ENCODE measurements at places on chromosomes 3 and 15. TPM values are rescaled to one million over a fixed set of nuclear protein-coding genes. Genes with fewer than 3 reads are reported as not detected.

The CIP2A gene
- total RNA-seq: 54.8 TPM

The DIS3L gene
- 23.4 TPM for total RNA-seq

- H3K4me3 ChIP-seq: no peak overlapping the region
- peaks cover 2% of the 10 kb centered on the region for H3K36me3 ChIP-seq
- no peak for DNase-seq
- no peak overlapping the region for H3K27ac ChIP-seq
- H3K27me3 ChIP-seq: no peaks in the 10 kb centered on the region
These were observed 1.2 kb upstream of the USF3 start for GRCh38 chr3:113697500-113698090.

- no peak overlapping the region for H3K27ac ChIP-seq
- no peak for DNase-seq
- H3K4me3 ChIP-seq: no peak overlapping the region
- H3K27me3 ChIP-seq: no peaks in the 10 kb centered on the region
- H3K36me3 ChIP-seq: peaks cover 51% of the 10 kb centered on the region
- peaks cover 18% of the 10 kb centered on the region for H3K4me1 ChIP-seq
These were observed 97.1 kb downstream of the SLC25A26 start for GRCh38 chr3:66317750-66318376.

DNA sequence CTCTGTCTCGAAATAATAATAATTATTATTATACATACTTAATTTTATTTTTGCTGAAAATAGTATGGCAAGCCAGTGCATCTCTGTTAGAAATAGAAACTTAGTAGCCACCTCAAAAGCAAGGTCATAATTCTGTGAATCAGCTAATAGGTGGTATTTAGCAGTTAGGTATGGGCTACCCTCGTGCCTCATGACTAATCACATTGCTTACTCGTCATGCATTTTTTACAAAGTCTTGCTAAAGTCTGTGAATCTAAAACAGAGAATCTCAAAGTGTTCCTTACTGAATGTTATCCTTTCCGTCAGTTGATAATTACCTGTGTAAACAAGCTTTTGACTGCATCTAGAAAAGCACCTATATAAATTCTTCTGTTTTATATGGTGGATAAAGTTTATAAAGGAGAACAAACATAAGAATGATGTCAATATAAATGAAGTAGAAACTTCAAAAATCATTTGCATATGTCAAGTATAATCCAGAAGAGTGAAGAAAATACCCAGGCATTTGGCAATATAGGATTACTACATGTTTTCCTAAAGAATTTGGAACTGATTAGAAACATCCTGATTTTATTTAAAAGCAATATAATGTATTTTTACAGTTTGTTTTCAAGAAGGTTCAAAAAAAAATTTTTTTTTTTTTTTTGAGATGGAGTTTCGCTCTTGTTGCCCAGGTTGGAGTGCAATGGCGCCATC, 6.2 kb downstream of the PPARG start:
- no peak overlapping the region for H3K4me3 ChIP-seq
- peaks cover 17% of the 10 kb centered on the region for H3K27me3 ChIP-seq
- DNase-seq: no peak
- H3K4me1 ChIP-seq: no peaks in the 10 kb centered on the region
- H3K27ac ChIP-seq: no peak overlapping the region

The PRSS50 gene
- total RNA-seq: not detected

DNA sequence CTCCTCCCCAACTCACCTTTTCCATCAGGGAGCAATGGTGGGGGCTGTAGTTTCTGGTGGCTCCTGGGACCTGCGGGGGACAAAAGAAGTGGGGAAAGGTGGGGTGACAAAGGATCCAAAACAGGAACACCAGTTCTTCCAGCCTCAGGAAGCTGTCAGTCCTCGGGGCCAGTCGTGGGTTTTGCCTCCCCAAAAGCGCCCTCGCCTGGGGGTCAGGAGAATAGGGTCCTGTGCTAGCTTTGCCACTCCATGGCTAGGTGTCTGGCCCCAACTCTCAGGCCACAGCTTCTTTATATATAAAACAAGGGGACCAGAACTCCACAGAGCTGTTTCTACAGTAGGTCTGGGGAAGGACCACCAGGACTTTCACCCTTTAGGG, 4.0 kb downstream of the CCDC9B start:
- no peak for DNase-seq
- no peaks in the 10 kb centered on the region for H3K27me3 ChIP-seq
- no peaks in the 10 kb centered on the region for H3K36me3 ChIP-seq
- H3K27ac ChIP-seq: no peak overlapping the region

The NMNAT3 gene
- total RNA-seq: 3.6 TPM

GRCh38 chr15:100911086-100911485, 8.1 kb upstream of the LRRK1 start:
- no peak for DNase-seq
- no peak overlapping the region for H3K27ac ChIP-seq
- no peaks in the 10 kb centered on the region for H3K4me1 ChIP-seq
- no peaks in the 10 kb centered on the region for H3K36me3 ChIP-seq
- H3K27me3 ChIP-seq: peaks cover 20% of the 10 kb centered on the region
- H3K4me3 ChIP-seq: no peak overlapping the region

GRCh38 chr3:144645300-144645699, 673.7 kb downstream of the DIPK2A start:
- H3K4me1 ChIP-seq: no peaks in the 10 kb centered on the region
- H3K4me3 ChIP-seq: no peak overlapping the region
- DNase-seq: no peak
- no peaks in the 10 kb centered on the region for H3K36me3 ChIP-seq

The CCDC39 gene
- total RNA-seq: not detected

The SLC6A20 gene
- not detected for total RNA-seq

The ADGRG7 gene
- not detected for total RNA-seq

DNA sequence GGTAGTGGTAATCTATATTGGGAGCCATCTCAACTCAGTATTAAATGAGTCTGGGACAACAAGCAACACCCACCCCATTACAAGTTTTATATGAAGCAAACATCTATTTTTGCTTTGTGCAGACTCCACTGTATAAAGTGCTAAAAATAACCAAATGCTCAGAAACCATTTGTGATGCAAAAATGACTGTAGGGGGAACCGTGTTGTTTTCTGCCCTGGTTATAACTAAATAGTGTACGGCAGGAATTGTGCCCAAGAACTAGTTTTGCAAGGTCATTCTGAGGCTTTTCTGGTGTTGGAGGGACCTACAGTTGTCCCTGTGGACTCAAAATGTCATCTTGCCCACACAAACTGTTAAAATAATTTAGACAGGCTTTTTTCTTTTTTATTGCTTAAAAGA, 88.3 kb downstream of the ITPR1 start:
- H3K36me3 ChIP-seq: peaks cover 1% of the 10 kb centered on the region
- peaks cover 42% of the 10 kb centered on the region for H3K4me1 ChIP-seq
- no peak for DNase-seq
- H3K4me3 ChIP-seq: no peak overlapping the region
- no peak overlapping the region for H3K27ac ChIP-seq

DNA sequence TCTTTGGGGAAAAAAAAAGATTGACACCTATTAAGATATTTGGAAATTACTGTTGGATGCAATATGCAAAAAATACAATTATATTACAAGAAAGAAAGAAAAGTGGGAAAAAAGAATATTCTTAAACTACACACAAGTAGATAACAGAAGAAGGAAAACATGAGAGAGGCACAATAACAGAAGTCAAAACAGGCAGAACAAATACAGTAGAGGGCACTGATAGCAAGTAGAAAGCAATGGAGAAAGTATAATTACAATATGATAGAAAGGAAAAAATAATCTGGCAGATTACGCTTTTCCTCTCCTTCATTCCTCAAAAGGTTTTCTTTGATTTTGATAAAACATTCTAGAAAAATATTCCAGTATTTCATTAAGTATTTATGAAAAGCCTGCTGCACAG, 72.1 kb downstream of the ADAM10 start:
- H3K27me3 ChIP-seq: no peaks in the 10 kb centered on the region
- no peak overlapping the region for H3K4me3 ChIP-seq
- peaks cover 15% of the 10 kb centered on the region for H3K36me3 ChIP-seq
- DNase-seq: no peak
- H3K27ac ChIP-seq: no peak overlapping the region

GRCh38 chr3:55484191-55484689, 2.9 kb downstream of the WNT5A start:
- H3K4me3 ChIP-seq: no peak overlapping the region
- peaks cover 20% of the 10 kb centered on the region for H3K4me1 ChIP-seq
- DNase-seq: no peak

The KCNAB1 gene
- not detected for total RNA-seq

All from activated naive CD8-positive, alpha-beta T cell treated with anti-CD3 and anti-CD28 coated beads for 36 hours (primary cell).